ENCODE measurements at places on chromosomes 3 and 15.
A peak's percentile ranks its signal among the peaks of the same experiment; 100 is the strongest.

GRCh38 chr3:45611628-45612081 lies 17.1 kb downstream of the LIMD1 start:
- DNase-seq = no peak

DNA sequence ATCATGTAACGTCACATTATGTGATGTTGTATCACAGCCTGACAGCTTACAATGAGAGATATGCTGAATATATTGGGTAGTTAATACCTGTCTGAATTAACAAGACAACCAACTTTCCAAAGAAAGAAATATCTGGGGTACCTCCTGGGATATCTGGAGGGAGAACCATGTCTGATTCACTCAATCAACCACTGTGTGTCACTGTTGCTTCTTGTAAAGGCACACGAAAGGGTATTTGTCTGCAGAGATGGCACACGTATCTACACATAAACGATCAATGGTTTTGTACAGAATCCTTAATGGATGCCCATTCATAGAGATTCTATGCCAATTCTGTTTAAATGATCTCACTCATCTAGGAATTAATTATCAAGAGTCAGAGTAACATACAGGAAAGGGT lies 252.1 kb upstream of the TMCO5A start:
- DNase-seq = no peak

- DNase-seq = no peak
Measured at GRCh38 chr3:79139395-79140068, 628.3 kb downstream of the ROBO1 start.

DNA sequence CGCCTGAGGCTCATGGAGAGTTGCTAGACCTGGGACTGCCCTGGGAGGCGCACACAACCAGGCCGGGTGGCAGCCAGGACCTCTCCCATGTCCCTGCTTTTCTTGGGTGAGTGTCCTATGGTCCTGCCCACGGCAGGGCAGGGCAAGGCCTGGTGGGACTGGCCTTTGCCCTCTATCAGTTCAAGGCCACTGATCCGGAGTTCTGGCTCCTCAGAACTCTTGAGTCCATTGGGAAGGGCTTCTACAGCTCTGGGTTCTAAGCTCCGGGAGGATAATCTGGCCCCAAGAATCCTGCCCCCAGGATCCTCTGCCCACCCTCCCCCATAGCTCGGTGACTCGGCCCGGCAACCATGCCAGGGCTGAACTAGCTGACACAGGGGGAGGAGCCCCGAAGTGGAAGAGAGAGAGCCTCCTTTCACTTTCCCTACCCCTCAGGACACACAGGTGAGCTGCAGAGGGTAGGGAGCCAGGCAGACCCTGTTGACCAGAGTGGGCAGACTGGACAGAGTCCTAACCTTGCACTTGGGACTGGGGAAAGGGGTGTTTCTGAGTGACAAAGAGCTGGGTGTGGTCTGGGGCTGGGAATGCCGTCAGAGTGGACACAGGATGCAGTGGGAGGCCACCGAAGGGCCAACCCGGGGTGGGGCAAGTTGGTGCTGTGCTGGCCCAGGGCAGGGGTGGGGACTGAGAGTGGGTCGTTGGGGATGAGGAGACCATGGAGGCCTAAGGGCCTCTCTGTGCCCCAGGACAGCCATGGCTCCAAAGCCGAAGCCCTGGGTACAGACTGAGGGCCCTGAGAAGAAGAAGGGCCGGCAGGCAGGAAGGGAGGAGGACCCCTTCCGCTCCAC lies 664 bp downstream of the PARP3 start:
- DNase-seq = peak; percentile 50

- DNase-seq = no peak
Measured at GRCh38 chr3:151174351-151174750, 28.7 kb downstream of the GPR171 start.

DNA sequence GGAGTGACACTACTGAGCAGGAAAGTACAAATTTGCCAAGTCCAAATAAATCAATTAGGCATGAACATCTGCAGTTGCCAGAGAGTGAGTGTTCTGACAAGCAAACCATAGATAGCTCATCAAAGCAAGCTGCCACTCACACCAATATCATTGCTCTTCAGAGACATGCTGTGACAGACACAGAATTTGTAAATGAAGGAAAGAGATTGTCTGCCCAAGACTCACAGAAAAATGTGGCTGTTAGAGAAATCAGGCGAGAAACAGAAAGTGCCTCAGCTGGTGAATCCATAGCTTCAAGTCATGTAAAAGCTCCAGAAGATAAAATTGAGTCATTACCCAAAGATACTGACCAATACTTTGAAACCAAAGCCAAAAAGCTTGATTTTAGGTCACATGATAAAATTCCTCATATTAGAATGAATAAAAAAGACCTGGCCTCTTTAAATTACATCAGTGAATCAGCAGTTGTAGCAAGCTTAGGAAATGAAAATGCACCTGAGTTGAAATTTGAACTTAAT lies 50.8 kb downstream of the CRYBG3 start:
- no peak for DNase-seq

GRCh38 chr3:8110966-8111798 lies 390.4 kb upstream of the LMCD1 start:
- peak; percentile 38 for DNase-seq

- no peak for DNase-seq
Measured at GRCh38 chr15:59169251-59169708, 37.4 kb upstream of the LDHAL6B start.

- DNase-seq = no peak
Measured at GRCh38 chr15:66786708-66787488, 84.9 kb downstream of the SMAD6 start.

- no peak for DNase-seq
Measured at GRCh38 chr3:37308247-37308646, 133.9 kb upstream of the LRRFIP2 start.

GRCh38 chr3:12773030-12773709 lies 14.1 kb upstream of the TMEM40 start:
- DNase-seq = no peak

DNA sequence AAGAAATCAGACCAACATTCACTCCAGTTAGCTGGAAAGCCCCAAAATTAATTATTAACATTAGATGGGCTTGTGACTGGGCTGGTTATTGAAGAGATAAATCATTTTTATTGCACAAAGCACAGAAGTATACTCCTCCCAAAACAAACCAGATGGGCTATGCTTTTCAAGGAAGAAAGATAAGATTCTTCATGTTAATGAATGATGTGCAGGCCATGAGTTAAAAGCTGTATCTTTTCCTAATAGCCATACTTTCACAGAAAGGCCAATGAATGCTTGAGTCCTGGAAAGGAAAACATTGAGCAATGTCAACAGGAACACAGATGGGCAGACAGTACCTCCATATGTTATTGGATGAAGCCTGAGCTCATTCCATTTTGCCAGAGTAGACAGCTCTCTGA lies 55.4 kb downstream of the OCA2 start:
- DNase-seq = no peak

GRCh38 chr15:36808411-36809160 lies 229.2 kb downstream of the CDIN1 start:
- DNase-seq = no peak

DNA sequence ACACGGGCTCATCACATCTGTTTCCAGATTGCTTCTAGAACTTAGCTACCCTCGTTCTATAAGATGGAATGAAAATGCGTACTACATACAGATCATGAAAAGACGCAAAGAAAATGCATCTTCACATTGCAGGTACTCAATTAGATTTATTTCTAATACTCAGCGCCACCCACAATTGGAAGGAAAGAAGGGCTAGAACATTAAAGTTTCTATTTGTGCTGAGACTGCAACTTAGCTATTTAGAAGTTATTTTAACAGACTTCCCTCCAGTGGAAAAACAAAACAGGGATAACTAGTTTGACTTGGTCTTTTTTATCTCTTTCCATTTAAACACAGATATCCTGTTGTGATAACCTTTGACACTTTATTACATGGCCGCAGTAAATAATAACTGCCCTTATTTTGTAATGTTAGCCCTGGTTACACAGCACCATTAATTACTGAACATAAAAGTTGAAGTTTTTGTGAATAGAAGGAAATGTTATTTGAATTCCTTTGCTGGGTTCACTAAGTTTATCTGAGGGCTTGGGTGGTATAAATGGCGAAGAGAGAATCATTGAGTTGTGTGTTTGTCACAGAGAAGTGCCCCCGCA lies 86.9 kb upstream of the SLC25A26 start:
- no peak for DNase-seq
